ENCODE measurements at places on chromosomes 5 and 9.
A peak's percentile ranks its signal among the peaks of the same experiment; 100 is the strongest.

- DNase-seq, result no peak
Measured at GRCh38 chr5:11909471-11909870, 5.2 kb upstream of the CTNND2 start.

DNA sequence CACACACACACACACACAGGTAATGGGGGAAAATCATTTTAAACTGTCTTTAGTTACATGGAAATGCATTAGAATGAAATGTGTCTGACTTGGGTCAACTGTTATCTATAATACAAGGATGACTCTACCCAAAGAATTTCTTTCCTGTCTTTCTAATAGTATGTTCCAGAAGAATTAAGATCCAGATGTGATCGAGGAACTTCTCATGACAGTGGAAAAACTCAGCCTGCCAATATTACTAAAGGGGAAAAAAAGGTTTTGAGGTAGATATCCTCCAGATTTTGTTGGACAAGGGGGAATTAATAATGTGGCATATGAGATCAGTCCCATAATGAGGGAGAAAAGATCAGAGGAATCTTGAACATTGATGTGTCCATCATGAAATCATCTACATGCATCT, 190.6 kb upstream of the MAP3K1 start:
- no peak for DNase-seq

DNA sequence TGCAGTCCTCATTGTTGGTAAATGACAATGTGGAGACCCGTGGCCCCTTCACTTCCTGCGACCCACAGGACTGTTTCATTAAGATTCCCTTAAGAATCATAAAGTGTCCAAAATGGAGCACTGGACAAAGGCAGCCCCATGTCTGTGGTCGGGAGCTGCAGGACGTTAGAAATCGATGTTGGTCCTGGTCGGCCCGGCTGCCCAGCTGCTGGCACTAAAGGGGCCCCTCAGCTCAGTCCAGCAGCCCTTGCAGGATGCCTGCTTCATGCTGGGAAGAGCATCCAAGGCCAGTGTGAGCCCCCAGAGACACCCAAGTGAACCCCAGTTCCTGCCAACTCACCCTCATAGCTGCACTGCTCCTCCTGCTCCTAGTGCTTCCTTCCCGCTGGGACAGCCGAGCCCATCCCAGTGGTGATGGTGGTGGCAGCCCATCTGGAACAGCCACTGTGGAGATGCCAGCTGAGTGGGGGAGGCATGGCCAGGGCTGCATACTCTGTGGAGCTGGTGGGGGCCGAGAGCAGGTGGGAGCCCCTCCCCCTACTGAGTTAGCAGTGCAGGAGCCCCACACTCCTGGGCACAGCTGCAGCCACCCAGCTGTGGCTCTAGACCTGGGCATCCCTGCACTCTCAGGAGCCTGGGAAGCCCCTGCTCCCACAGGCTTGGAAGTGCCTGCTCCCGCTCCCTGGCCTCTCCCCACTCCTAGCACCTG, 168.0 kb upstream of the IRX2 start:
- DNase-seq, result no peak

DNA sequence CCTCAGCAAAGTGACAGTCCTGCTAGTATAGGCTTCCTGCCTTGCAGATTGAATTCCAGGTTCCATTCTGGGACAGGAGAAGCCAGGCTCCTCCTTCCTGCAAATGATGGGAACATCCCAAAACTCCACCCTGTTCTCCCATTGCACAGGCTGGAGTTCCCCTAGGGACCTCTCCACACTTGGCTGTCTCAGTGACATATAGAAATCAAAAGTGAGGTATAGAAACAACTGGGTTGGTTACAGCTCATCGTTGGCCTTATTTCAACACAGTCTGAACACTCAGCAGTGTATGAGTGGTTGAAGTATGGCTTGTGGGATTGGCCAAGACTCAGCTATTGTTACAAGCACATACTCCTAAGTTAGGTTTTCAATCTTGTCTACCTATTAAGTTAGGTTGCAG, 157.8 kb upstream of the FTMT start:
- DNase-seq, result peak; percentile 52

DNA sequence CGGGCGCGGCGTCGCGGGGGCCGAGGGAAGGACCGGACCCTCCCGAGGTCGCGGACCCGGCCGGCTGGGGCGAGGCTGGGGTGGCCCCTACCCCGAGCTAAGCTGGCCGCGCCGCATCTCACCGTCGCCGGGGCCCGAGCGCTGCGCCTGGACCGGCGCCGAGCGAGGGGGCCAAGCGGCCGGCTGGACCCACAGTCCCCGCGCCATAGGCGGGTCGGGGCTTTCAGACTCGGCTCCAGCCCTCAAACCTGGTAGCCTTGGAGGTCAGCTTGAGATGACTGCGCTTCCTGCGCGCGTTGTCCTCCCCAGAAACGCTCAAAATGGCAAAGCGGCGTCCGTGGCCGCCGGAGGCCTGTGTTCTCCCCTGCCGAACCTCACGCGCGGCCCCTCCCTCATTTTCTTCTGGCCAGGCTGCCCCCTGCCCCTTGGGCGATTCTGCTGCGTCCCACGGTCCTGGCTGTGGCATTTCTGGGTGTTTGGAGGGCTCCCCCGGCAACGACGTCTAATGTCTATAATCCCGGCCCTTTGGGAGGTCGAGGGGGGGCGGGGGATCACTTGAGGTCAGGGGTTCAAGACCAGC, 8.7 kb upstream of the GRIN1 start:
- no peak for DNase-seq

- DNase-seq, result no peak
Measured at GRCh38 chr5:115209279-115209678, 39.6 kb upstream of the TRIM36 start.

GRCh38 chr9:98536542-98537173, 172.1 kb downstream of the GABBR2 start:
- no peak for DNase-seq

All from HS-5 (cell line).